ENCODE measurements at places on chromosomes 3 and 15. TPM values are rescaled to one million over a fixed set of nuclear protein-coding genes. Genes with fewer than 3 reads are reported as not detected.

GRCh38 chr3:170301405-170301804 lies 56.1 kb upstream of the SKIL start:
- no peak overlapping the region for H3K4me3 ChIP-seq
- no peaks in the 10 kb centered on the region for H3K27me3 ChIP-seq
- peaks cover 22% of the 10 kb centered on the region for H3K36me3 ChIP-seq
- no peak for DNase-seq

GRCh38 chr3:56421205-56421604 lies 47.1 kb downstream of the ERC2 start:
- DNase-seq, result no peak
- no peaks in the 10 kb centered on the region for H3K36me3 ChIP-seq
- no peaks in the 10 kb centered on the region for H3K4me1 ChIP-seq
- H3K27me3 ChIP-seq, result no peaks in the 10 kb centered on the region
- H3K4me3 ChIP-seq, result no peak overlapping the region
- H3K27ac ChIP-seq, result no peak overlapping the region

- no peak overlapping the region for H3K4me3 ChIP-seq
- no peak overlapping the region for H3K27ac ChIP-seq
- no peaks in the 10 kb centered on the region for H3K27me3 ChIP-seq
- DNase-seq, result no peak
- H3K4me1 ChIP-seq, result peaks cover 20% of the 10 kb centered on the region
Measured at GRCh38 chr15:35448294-35448693, 97.7 kb downstream of the DPH6 start.

GRCh38 chr3:197083486-197083885 lies 53.9 kb upstream of the MELTF start:
- peak; percentile 62 for DNase-seq
- peak overlapping the region; percentile 92 for H3K27ac ChIP-seq
- H3K36me3 ChIP-seq, result peaks cover 10% of the 10 kb centered on the region
- peaks cover 20% of the 10 kb centered on the region for H3K4me1 ChIP-seq
- H3K4me3 ChIP-seq, result peak overlapping the region; percentile 28

DNA sequence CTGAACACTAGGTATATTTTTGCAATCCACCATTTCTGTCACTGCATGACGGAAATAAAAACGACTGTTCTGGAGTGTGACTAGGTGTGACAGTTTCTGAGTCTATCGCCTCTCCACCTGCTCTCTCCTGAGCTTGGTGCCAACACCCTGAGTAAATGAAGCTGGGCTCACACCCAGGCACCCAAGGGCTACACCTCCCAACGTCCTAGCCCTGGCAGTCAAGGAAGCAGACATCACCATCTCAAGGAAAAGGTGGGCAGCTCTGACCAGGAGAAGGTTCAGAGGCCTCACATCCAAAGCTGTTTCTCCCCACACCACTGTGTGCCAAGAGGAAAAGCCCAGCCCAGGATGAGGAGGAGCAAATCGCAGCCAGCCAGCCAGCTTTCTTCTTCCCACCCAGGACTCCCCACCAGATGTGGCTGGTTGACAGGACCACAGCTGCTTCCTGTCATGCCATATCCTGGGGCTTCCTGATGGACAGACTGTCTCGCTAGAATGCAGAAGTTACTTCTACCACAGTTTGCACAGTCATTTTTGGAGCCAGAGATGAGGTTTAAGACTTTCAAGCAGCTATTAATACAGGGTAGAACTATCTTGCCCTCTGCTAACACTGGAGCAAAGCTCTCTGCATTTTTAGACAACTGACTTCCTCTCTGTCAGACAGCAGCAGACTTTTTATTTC lies 3.3 kb downstream of the SCAMP2 start:
- no peak overlapping the region for H3K4me3 ChIP-seq
- DNase-seq, result no peak
- H3K36me3 ChIP-seq, result peaks cover 5% of the 10 kb centered on the region
- no peaks in the 10 kb centered on the region for H3K27me3 ChIP-seq

GRCh38 chr15:55834331-55834730 lies 91.4 kb upstream of the PRTG start:
- H3K27me3 ChIP-seq, result no peaks in the 10 kb centered on the region
- peak overlapping the region; percentile 31 for H3K27ac ChIP-seq
- H3K4me1 ChIP-seq, result peaks cover 2% of the 10 kb centered on the region
- no peak for DNase-seq
- H3K36me3 ChIP-seq, result peaks cover 68% of the 10 kb centered on the region

Gene FNDC3B
- total RNA-seq, result 179 TPM
